ENCODE measurements at places on chromosomes 5 and 9.

- DNase-seq: no peak
Observed at GRCh38 chr5:3187771-3188425, 407.7 kb upstream of the IRX1 start.

GRCh38 chr9:27355166-27355565, 58.2 kb upstream of the EQTN start:
- DNase-seq: no peak

GRCh38 chr9:3750321-3750720, 224.5 kb upstream of the RFX3 start:
- no peak for DNase-seq

GRCh38 chr5:555058-555623, 30.9 kb upstream of the SLC9A3 start:
- no peak for DNase-seq

DNA sequence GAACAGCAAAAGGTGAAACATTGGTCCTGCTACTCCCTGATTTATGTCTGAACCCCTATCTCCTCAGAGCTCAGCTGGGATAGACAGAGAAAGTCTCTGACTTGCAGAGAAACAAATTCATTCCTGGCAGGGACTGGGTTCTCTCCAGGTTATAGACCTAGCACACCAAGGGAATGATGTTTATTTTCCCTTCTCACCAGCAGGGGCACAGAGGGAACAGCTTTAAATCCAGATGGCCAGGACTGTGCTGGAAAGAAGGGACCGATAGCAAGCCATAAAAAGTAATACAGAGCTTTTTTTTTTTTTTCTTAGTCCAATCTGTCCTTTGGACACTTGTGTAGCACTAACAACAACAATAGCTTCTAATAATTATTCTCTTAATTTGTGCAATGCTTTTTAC, 141.1 kb upstream of the C9orf72 start:
- DNase-seq: no peak

DNA sequence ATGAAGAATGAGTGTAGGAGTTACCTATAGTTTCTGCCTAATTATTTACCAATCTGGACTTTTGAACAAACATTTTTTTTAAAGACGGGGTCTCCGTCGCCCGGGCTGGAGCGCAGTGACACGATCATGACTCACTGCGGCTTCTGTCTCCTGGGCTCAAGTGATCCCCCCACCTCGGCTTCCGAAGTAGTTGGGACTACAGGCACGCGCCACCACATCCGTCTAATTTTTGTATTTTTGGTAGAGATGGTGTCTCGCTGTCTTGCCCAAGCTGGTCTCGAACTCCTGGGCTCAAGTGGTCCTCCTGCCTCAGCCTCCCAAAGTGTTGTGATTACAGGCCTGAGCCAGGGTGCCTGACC, 1.5 kb downstream of the CTNNA1 start:
- no peak for DNase-seq

- DNase-seq: no peak
Observed at GRCh38 chr5:83377131-83377865, 94.2 kb upstream of the VCAN start.

- no peak for DNase-seq
Observed at GRCh38 chr5:5217371-5217770, 77.2 kb downstream of the ADAMTS16 start.

Measured in CD4-positive, alpha-beta T cell treated with Interleukin-1 beta for 1 hour (primary cell).